ENCODE measurements at places on chromosomes 5 and 9.

DNA sequence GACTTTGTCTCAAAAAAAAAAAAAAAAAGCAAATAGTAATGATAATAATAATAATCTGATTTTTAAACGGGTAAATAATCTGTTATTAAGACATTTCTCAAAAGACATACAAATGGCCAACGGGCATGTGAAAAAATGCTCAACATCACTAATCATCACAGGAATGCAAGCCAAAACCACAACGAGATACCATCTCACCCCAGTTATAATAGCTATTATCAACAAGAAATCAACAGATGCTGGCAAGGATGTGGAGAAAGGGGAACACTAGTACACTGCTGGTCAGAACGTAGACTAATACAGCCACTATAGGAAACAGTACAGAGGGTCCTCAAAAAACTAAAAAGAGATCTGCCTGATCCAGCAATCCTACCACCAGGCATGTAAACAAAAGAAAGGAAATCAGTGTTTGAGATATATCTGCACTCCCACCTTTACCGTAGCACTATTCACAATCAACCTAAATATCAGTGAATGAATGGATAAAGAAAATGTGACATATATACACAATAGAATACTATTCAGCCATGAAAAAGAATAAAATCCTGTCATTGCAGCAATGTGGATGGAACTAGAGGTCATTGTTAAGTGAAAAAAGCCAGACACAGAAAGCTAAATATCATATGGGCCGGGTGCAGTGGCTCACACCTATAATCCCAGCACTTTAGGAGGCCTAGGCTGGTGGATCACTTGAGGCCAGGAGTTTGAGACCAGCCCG is 24.9 kb downstream of the VAV2 start:
- no peak for DNase-seq

DNA sequence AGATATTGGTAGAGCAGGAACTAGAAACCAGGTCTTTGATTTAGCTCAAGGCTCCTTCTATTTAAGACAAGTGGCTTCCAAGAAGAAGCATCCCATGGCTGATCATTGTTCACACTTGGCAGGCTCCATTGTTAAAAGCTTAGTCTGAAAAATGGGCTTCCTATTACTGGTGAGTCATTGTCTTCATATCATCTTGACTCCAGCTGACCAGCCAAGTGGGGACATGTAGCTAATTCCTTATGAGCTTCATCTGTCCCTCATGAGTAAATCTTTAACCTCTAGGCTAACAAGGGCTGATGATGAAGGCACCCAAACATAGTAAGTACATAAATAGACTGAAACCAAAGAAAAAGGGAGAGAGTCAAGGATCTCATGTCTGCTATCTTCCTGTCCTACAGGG is 530.3 kb upstream of the KLF4 start:
- DNase-seq: no peak

DNA sequence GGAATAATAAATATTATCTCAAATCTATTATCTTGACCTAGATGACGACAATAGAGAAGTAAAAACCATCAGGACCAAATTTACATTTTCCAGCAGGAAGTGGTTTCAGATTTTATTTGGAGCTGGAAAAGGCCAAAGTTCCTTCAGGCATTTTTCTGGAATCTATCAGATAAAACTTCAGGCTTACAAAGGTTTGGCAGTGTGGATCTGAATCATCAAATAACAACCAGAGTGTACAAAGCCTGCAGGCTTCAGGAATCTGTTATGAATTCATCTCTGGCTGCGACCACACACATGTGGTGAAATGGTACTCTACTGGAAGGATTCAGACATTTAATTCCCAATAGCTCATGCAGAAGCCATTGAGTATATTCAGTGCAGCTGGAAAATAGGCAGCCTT is 726.4 kb upstream of the GRAMD2B start:
- no peak for DNase-seq

- no peak for DNase-seq
These were observed 126.0 kb downstream of the WNK2 start for GRCh38 chr9:93309889-93310425.

DNA sequence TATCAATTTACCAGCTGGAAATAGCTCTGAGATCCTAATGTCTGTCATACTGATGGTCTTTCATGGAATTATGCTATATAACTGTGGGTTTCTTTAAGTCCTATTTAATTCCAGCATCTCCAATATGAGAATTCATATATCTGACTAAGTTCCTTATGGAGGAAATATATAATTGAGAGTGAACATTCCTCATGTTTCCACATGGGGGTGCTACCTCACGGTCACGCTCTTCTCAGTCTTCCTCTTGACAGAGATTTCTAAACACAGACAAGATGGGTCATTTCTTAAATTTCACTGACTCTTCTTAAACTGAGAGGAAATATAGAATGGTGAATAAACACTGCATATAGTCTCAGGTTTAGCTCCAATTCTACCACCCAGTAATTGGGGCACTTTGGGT is 212.1 kb downstream of the SLF1 start:
- no peak for DNase-seq
